Erythroblast (primary cell): ENCODE measurements at places on chromosomes 6 and 20.

DNA sequence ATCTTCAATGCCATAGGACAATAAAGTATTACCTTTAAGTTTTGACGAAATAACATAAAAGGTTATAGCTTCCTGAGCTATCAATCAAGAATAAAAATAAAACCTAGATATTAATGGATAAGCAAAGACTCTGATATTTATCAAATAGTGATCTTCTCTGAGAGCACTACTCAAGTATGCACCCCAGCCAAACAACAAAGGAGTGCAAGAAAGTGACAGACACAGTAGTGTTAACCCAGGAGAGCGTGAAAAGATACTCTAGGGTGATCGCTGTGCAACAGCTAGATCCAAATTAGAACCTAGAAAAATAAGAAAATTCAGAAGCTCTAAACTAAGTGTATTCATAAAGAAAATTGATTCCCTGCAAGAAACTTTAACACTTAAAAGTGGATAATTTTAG lies 83.5 kb upstream of the CDYL start:
- DNase-seq, result no peak

DNA sequence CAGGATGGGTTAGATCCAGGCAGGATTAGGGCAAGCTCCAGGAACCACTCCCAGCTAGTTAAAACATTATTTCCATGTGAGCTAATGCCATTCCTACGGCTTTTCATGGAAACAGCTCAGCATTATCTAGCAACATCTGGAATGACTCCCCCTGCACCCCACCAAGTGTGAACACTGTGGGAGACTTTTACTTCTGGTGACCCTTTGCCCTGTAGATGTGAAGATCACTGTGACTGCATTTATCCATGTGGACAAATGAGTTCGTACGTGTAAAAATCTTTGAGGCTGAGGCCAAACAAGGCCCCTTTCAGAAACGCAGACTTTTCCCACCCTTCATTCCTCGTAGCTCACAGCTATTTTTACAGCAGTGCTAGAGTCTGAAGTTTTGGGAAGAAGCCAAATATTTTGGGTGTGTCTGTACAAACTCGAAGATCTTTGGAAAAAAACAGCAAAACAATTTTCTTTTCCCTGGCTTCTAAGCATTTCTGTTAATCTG lies 221.8 kb upstream of the SOX4 start:
- no peak for DNase-seq

GRCh38 chr6:134323698-134324097 lies 5.8 kb upstream of the SGK1 start:
- DNase-seq, result no peak

GRCh38 chr20:20864351-20865096 lies 152.1 kb upstream of the RALGAPA2 start:
- DNase-seq, result no peak

GRCh38 chr6:85390775-85391174 lies 59.1 kb upstream of the NT5E start:
- no peak for DNase-seq

GRCh38 chr6:142675517-142675916 lies 269.5 kb downstream of the HIVEP2 start:
- DNase-seq, result no peak

DNA sequence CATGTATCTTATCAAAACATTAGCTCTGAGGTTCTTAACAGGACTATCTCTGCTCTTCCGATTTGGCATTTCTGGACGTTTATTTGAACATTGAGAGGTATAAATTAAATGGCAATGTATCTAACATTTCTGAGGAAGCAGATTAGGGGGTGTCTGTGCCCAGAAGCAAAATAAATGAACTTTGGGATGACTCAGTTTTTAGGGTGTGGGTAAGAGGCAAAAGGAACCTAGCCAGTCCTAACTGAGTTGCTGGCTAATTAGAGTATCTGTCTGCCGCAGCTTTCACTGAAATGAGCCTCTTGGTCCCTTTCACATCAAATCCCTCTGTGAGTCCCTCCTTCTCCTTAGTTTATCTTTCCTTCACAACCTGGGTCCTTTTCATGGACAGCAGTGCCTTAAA lies 1.1 kb downstream of the RNF144B start:
- peak; percentile 39 for DNase-seq

DNA sequence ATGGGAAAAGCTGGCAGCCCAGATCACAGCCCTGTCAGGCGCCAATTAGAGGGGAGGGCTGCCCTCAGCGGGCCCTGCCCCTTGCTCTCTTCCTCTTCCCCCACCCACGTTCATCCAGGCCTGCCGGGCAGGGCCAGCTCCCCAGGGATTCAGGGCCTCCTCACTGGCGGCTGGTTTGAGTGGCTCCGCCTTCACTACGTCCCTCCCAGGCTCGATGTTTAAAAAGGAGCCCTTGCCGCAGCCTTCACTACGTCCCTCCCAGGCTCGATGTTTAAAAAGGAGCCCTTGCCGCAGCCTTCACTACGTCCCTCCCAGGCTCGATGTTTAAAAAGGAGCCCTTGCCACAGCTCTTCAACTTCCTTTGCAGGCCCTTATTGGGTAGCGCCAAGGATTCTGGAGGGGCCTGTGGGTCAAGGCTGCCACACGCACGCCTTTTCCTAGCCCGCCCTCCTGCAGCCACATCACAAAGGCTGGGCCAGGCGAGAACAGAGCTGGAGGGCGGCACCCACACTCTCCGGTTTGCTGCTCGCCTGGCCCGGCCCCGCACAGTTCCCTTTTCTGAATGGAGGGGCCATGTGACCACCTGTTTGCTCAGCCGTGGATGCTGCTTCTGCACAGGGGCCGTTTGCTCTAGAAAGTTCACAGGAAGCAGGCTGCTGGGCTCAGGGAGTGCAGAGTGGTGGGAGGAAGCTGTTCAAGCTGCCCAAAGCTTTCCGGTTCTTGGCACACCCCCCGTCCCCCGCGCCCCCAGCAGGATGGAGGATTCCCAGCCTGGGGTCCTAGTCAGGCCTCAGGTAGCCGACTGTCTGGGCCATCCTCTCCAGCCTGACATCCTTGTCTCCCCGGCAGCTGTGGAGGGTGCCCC lies 1.6 kb downstream of the SLC17A9 start:
- peak; percentile 73 for DNase-seq

GRCh38 chr6:10460096-10460495 lies 45.2 kb upstream of the TFAP2A start:
- no peak for DNase-seq

GRCh38 chr6:95551678-95552324 lies 25.5 kb upstream of the MANEA start:
- DNase-seq, result no peak

DNA sequence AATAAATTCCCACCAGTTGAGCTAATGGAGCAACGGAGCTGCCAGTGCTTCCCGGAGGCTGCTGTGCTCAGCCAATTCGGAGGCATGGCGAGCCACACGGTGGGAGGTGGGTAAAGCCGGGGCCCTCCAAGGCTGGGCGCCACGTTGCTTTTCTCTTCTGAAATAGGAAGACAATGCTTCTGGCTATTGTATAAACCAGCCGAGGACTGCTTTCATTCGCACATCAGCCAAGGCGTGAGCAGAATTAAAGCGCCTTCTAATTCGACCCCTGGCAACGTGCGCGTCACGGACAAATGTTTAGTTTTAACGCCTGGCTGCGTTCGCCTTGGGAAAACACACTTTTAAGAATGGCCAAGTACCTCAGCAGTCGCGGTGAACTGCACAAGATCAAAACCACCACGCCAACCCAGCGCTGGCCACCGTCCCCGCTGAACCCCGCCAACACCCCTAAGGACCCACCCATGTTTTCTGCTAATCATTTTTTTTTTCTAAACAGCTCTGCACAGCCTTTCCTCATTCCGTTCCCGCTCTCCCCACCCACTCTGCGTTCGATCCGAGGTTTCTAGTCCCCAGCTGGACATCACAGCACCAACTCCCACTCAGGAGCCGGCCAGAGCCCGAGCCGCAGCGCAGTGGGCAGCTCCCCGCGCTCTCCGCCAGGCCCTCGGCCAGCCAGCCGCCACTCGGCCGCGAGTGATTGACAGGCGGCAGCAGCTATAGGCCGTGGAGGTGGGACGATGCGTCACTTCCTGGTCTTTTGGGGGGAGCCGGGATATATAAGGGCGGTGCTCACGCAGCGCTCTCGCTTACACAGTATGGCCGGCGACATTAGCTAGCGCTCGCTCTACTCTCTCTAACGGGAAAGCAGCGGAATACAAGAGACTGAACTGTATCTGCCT lies at the start of gene AMD1:
AMD1 (plus strand) TSS at position 805 of the 899 bp plus-strand sequence. CDS start 321 bp downstream, outside the sequence.
- peak; percentile 99 for DNase-seq

DNA sequence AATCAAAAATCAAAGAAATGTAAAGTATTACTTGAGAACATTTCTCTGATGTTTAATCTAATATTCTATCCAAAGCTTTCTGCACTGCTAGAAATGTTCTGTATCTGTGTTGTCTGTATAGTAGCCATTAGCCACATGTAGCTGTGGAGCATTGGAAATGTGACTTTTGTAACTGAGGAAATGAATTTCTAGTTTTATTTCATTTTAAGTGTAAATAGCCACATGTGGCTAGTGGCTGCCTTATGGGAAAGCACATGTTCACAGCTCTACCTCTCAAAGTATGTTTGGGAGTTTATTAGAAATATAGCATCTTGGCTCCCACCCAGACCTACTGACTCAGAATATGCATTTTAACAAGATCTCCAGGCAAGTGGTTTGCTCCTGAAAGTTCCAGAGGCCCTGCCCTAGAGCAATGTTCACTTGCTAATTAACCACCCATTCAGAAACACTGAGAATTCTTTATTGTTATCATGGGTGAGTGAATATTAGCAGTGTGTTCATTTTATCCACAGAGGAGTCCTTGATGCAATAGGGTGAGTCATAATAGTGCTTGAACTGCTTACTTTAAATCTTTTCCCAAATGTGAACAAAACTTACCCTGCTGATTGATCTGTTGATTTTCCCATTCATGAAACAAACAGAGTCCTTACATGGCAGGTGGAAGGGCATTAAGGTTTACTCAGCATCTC lies 282.7 kb downstream of the PLCB1 start:
- no peak for DNase-seq

- no peak for DNase-seq
These were observed 69.0 kb upstream of the CCN2 start for GRCh38 chr6:132020138-132020581.

DNA sequence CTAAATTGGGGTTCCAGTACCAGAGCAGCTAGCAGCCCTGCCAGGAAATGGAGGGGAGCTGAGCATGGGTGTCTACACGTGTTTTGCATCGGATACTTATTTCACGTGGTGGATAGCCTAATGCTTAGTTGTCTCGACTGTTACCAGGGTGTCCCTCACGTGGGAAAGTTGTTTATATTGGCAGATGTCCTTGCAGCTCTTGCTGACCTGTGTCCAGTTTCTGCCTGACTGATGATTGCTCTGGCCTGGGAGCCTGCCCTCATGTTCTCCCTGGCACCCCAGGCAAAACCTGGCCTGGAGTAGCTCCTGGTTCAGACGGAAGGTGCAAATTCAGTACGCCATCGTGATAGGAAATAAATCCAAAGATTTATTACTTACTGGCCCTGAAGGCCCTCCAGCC lies 11.8 kb upstream of the FERMT1 start:
- no peak for DNase-seq
